ENCODE measurements at places on chromosomes 12 and 14.

DNA sequence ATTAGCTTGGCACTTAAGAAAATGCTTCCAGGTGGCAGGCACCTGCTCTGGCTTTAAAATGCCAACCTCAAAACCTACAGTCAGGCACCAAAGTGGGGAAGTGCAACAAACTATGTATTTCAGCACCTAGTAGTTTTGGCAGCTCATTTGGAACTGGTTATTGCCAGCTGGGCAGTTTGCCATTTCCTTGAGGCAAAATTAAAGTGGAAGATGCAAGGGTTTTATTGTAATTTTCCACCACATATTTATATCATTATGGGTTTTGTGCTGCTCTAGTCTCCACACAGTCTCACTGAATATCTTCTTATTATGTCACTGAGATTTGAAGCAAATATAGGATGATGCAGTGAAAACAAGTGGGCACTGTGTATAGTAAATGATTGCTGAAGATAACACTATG, 117.0 kb downstream of the PRKD1 start:
- DNase-seq: no peak

DNA sequence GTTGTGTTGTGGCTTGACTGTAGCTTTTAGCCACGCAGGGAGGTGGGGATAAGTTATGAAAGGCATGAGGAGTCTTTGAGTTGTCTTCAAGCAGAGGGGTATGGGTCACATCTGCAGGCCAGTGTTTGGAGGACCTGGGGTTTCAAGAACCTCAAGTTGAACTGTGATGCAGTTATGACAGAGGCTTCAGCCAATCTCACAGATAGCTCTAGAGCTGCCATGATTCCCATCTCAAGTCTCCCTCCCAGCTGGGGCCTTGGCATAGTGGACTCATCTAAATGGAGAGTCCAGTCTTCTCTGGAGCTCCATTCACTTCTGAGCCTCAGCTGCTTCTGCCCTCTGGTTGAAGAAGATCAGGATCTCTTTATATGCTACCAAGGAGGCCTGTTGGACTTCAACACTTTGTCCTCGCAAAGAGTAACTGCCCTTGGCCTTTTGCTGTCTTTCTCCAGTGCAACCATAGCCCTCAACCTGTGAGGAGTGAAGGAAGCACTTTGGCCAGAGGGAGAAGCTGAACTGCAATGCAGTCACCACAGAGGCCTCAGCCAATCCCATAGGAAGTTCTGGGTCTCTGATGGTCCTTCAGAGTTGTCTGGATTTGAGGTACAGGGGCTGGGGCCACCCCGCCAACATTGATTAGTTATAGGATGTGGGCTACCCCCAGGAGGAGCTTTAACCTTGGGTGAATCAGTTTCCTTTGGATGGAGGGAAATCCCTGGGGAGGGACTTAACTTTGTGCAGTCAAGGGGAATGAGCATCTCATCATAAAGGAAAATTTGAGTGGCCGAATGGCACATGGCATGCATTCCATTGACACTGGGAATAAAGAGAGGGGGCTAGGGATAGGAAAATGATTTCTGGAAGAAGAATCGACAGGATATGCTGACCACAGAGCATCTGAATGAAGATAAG, 230.5 kb downstream of the PCNX1 start:
- DNase-seq: no peak

DNA sequence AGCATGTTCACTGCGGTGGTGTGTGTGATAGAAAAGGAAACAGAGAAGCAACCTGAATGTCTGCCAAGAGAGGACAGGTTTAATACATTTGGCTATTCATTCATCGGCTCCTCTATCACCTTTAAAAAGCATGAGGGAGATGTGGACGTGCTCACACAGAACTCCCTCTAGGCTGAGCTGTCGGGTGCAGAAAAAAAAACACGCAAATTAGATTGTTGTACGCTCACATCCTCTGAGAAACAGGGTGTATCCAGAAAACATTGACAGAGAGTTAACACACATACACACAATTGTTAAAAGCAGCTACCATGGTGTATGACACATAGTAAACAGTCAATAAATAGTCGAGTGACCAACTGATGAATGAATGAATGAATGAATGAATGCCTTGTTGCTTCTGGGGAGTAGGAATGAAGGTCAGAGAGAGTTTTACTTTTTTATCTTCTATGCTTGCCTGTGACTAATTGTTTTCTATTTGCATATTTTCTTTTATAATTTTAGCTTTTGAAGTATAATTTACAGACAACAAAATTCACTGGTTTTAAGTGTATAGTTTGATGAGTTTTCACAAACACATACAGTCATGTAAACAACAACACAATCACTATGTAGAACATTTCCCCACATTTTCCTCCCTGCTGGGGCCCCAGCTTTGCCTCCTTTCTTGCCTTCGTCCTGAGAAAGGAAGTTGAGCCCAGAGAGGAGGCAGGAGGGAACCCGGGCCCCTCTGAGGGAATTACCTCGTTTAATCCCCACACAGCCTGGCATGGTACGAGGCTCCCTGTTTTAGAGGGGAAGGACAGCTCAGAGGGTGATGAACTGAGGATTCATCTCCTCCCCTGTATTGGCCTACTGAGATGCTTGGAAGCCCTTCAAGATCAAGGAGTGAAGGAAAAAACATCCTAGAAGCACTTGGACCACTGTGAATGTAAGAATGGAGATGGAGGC, 19.7 kb upstream of the FAM222A start:
- DNase-seq: no peak

DNA sequence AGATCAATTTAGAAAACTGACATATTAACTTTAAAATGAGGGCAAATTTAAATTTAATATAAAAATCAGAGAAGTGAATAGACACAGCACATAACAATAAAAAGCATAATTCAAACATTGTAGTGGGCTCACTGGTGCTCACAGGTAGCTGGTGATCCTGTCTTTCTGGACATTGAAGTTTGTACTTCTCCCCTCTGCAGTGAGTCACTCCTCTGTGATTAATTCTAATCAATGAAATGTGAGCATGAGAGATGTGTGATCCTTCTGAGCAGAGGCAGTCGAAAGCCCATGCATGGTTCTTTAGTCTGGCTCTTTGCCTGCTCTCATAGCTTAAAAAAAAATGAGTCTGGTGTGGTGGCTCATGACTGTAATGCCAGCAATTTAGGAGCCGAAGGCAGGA, 59.0 kb upstream of the RERGL start:
- DNase-seq: no peak

GRCh38 chr12:107329569-107330324, 236.4 kb upstream of the CRY1 start:
- DNase-seq: no peak

DNA sequence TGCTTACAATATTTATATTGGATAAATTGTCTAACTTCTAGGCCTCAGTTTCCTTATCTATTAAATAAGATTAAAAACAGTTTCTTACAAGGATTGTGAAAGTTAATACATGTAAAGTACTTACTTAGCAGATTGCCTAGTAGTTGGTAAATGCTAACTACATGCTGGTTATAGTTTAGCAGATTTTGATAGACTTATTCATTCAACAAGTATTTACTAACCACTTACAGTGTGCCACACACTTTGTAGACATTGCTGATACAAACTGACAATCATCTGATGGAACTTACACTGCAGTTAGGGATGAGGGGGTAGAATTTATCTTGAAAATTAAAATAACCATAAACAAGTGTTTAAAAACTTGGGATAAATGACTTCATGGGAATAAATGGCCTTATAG, 50.4 kb downstream of the ARID2 start:
- no peak for DNase-seq
